ENCODE measurements at places on chromosomes 4 and X.

DNA sequence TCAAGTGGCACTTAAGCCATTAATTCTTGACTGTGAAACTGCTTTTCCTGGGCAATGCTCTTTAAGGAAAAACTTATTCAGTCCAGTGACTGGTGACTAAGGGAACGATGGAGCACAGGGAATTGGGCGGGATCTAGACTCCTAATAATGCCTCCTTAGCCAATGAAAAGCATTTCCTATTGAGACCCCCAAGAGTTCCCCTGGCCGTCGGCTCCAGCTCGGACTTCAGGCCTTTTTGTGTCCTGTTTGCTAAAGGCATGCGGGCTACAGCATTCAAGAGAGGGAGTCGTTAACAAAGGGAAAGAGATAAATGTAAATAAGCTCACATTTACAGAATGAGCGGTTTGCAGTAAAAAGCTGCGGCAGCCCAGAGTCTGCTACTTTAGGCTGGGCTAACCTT, at the start of gene LPAR4:
LPAR4 (plus strand) TSS at position 232 of the 400 bp plus-strand sequence. CDS start 7,150 bp downstream, outside the sequence.
- no peaks in the 10 kb centered on the region for H3K36me3 ChIP-seq
- H3K4me3 ChIP-seq, result no peak within 1 kb of the TSS
- no peak within 1 kb of the TSS for H3K27ac ChIP-seq
- no peaks in the 10 kb centered on the region for H3K27me3 ChIP-seq
- DNase-seq, result no peak
- H3K4me1 ChIP-seq, result no peaks in the 10 kb centered on the region

DNA sequence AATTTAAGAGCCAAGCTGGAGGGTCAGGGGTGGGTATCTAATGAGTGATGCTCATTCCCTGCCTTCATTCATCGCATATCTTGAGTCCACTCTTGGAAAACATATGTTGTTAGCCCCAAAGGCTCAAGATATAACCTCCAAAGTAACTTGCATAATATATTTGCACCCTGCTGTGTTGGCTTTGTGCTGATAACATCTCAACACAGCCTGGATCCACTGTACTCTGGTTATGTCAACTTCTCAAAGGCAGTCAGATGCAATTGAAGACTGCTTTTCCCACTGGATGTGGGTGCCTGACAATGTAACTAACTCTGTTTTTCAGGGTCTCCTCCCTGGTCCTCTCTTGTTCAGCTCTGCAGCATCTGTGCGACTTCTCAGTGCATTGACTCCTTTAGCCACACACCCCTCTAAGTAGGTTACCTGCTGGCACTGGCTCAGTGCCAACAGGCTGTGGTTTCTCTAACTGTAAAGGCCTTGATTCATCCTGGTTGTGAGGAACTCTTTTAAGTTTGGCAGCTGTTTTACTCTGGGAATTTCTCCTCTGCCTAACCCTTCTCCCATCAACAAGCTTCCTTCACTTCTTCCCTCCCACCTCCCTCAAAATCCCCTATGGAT, 28.1 kb downstream of the SLC16A2 start:
- no peak for DNase-seq
- no peak overlapping the region for H3K27ac ChIP-seq
- no peaks in the 10 kb centered on the region for H3K36me3 ChIP-seq
- H3K27me3 ChIP-seq, result no peaks in the 10 kb centered on the region
- no peak overlapping the region for H3K4me3 ChIP-seq

DNA sequence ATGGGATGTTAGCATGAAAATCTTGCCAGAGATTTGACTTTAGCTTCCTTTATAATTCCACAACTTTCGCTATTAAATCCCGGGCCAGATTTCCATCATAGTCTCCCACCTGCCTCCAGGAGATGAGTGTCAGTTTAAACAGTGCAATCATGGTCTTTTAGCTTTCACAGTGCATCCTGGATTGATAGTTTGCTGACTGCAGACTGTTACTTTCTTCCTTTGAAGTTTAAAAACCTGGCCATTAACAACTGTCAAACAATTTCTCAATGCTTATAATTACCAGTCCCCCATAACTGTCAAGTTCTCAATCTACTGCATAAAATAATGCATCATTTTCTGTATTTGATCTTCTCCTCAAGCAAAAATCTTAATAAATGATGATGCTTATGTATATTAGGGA, 108.4 kb upstream of the FSTL5 start:
- no peak overlapping the region for H3K4me3 ChIP-seq
- DNase-seq, result no peak
- no peaks in the 10 kb centered on the region for H3K36me3 ChIP-seq
- H3K4me1 ChIP-seq, result no peaks in the 10 kb centered on the region
- H3K27me3 ChIP-seq, result no peaks in the 10 kb centered on the region

- H3K27ac ChIP-seq, result no peak overlapping the region
- H3K27me3 ChIP-seq, result no peaks in the 10 kb centered on the region
- no peaks in the 10 kb centered on the region for H3K36me3 ChIP-seq
- H3K4me1 ChIP-seq, result no peaks in the 10 kb centered on the region
Observed at GRCh38 chrX:48492293-48492910, 16.4 kb upstream of the PORCN start.

DNA sequence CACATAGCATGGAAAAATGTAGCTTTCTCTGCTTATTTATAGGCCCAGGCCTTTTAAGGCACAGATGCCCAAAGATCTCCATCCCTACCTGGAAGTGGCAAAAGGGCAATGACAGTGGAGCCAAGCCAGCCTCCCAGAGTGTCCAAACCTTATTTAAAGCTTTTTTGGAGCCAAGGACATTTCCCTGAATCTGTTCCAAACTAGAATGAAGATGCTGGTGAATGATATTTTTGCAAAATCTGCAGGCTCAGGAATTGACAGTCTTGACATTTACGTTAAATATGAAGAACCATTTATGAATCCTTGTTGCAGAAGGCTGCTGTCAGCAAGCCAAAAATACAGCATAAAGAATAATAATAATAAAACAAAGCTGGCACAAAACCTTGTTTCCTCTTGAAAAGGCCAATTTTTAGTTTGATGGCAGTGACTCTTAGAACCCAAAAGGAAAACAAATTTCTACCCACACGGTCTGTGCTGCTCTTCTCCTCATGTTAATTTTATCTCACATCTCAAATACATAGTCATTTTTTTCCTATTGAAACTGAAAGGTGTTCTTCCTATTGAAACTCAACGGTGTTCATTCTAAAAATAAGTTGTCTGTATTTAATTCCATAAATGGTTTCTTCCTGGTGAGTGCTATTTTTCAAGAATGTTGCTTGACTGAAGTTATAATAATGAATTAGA, 206.3 kb upstream of the TBL1X start:
- H3K27ac ChIP-seq, result no peak overlapping the region
- H3K27me3 ChIP-seq, result no peaks in the 10 kb centered on the region

DNA sequence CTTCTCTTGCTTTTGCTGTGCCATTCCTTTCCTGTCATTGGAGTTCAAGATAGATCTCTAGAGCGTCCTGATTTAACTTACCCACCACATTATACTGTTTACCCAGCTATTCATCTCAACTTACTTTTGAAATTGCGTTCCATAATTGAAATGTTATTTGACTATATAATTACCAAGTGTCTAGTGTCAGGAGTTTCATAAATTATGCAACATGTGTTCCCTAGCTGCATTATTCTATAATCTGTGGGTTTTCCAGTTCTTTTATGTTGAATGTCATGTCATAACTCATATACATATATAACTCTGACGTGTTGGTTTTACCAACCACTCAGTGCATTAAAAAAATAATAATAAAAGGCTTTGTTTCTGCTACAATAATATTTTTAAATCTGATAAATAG, 285.9 kb upstream of the ARSJ start:
- no peak overlapping the region for H3K4me3 ChIP-seq
- H3K36me3 ChIP-seq, result no peaks in the 10 kb centered on the region
- no peak for DNase-seq
- no peaks in the 10 kb centered on the region for H3K4me1 ChIP-seq
- H3K27me3 ChIP-seq, result no peaks in the 10 kb centered on the region
- no peak overlapping the region for H3K27ac ChIP-seq

DNA sequence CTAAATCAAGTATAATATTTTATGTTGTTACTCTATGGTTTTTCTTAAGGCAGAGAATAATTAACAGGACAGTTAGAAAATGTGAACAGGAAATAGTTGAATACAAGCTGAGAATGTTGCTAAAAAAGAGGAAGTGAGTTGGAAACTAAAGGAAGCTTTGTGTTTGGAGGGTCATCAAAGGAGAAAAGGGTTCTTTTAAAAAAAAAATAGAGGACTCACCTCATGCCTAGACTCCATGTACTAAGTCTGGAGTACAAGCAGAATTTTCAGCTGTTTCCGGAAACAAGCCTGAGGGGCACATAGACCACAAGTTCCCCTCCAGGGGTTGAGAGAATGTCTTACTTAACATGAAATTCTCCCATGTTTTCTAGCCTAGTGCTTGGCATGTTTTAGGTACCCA, 20.1 kb upstream of the MAP7D3 start:
- DNase-seq, result no peak
- H3K4me1 ChIP-seq, result no peaks in the 10 kb centered on the region
- H3K27ac ChIP-seq, result no peak overlapping the region
- H3K36me3 ChIP-seq, result no peaks in the 10 kb centered on the region
- H3K27me3 ChIP-seq, result no peaks in the 10 kb centered on the region
- H3K4me3 ChIP-seq, result no peak overlapping the region

GRCh38 chrX:46703980-46704379, 54.9 kb downstream of the SLC9A7 start:
- H3K4me3 ChIP-seq, result no peak overlapping the region
- H3K27ac ChIP-seq, result no peak overlapping the region
- no peaks in the 10 kb centered on the region for H3K4me1 ChIP-seq
- H3K36me3 ChIP-seq, result no peaks in the 10 kb centered on the region

DNA sequence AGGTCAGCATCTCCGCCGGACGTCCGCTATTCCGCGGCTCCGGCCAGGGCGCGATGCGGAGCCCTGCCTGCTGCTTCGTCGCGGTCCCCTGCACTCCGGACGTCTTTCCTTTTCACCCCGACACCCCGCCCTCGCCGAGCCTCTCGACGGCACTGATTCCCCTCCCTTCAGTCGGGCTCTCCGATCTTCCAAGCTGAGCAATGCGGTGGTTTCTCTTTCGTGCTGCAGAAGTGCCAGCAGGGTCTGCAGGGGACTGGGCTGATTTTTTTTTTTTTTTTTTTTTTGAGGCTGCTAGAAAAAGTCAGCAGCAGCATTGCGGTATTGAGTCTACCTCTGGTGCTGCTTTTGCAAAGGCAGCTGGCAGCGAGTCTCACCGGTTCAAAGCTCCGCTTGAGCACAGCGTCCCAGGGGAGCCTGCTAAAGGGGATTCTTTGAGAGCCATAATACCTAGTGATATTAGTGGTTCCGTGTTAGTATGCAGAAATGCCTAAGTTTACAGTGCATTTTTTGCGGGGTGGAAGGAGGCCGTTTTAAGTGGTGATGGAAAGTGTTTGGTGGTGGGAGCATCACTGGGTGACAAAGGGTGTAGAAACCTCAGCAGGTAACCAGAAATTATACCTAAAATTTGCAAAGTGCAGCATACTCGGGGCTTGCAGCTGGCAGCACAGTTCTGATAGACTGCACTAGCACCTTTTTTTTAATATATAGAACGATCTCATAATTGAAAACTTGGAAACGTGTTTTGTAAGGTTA, 969 bp downstream of the STIM2 start:
- H3K36me3 ChIP-seq, result no peaks in the 10 kb centered on the region
- H3K4me1 ChIP-seq, result peaks cover 67% of the 10 kb centered on the region
- peak overlapping the region; percentile 74 for H3K4me3 ChIP-seq
- no peaks in the 10 kb centered on the region for H3K27me3 ChIP-seq

- no peak for DNase-seq
- no peak overlapping the region for H3K27ac ChIP-seq
- no peak overlapping the region for H3K4me3 ChIP-seq
Observed at GRCh38 chr4:101197350-101197749, 150.0 kb downstream of the PPP3CA start.

DNA sequence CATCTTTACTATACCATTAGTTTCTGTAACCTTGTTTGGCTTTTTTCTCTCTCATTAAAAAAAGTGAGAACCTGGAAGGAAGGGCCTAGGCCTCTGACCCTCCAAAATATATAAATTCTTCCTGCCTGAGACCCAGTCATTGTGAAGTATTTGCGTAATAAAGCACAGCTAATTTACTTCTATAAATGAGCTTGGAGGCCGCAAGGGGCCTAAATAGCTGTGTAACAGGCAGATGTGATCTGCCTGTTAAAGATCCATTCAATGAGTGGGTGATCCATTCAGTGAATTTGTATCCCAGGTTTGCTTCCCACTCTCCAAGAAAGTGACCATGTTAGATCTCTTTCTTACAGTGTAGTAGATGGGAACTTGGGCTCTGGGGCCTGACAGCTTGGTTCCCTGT, 595 bp upstream of the PYURF start:
- no peaks in the 10 kb centered on the region for H3K27me3 ChIP-seq
- H3K36me3 ChIP-seq, result peaks cover 6% of the 10 kb centered on the region
- H3K4me1 ChIP-seq, result peaks cover 23% of the 10 kb centered on the region

DNA sequence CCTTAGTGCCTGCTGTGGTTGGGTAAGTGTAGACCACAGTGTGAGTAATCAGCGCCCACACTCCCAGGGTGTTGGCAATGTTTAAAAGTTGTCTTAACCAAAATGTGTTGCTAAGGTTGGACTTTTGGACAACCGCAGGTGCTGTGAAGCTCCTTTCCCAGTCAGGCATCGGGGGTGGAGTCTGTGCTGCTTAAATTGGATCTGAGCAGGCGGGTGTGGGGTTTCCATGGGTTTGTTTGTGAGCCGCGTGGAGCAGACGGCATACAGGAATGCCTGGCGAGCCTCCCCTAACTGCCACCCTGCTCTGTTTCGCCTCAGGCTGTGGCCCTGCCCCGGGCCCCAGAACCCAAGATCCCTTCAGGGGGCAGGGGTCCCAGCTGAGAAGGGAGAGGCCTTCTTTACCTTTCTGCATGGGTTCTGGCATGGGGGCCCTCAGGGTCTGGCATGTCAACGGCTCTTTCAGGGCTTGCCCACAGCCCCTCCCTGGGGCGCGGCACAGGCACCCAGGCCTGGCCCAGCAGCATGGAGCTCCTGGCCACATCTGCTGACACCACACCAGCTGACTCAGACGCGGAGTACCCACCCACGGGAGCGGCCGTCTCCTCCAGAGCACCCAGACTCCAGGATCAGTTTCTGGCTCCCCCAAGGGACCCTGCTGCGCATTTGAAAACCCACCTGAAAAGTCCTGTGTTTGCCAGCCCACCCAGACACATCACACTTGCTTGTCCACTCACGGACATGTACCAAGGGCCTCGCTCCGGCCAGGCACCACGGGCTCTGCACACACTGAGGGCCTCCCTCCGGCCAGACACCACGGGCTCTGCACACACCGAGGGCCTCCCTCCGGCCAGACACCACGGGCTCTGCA, 5.1 kb upstream of the SPON2 start:
- H3K27me3 ChIP-seq, result peaks cover under 1% of the 10 kb centered on the region
- H3K4me1 ChIP-seq, result peaks cover 24% of the 10 kb centered on the region
- no peak overlapping the region for H3K4me3 ChIP-seq
- no peak overlapping the region for H3K27ac ChIP-seq
- no peaks in the 10 kb centered on the region for H3K36me3 ChIP-seq

- no peak overlapping the region for H3K4me3 ChIP-seq
- no peaks in the 10 kb centered on the region for H3K4me1 ChIP-seq
- H3K27ac ChIP-seq, result no peak overlapping the region
- H3K27me3 ChIP-seq, result no peaks in the 10 kb centered on the region
Observed at GRCh38 chr4:56937262-56937661, 29.6 kb downstream of the REST start.

GRCh38 chr4:117096886-117097285, 11.5 kb upstream of the TRAM1L1 start:
- H3K27me3 ChIP-seq, result no peaks in the 10 kb centered on the region
- H3K4me3 ChIP-seq, result no peak overlapping the region
- no peaks in the 10 kb centered on the region for H3K36me3 ChIP-seq
- no peaks in the 10 kb centered on the region for H3K4me1 ChIP-seq
- no peak overlapping the region for H3K27ac ChIP-seq
